ENCODE measurements at places on chromosomes 4 and X.

GRCh38 chrX:105323928-105324327 lies 103.4 kb upstream of the TEX13A start:
- DNase-seq = no peak

- DNase-seq = no peak
These were observed 74.1 kb downstream of the TAB3 start for GRCh38 chrX:30814978-30815377.

GRCh38 chr4:113162089-113162488 lies 112.6 kb downstream of the ANK2 start:
- DNase-seq = no peak

GRCh38 chr4:61841714-61842113 lies 641.6 kb downstream of the ADGRL3 start:
- no peak for DNase-seq

DNA sequence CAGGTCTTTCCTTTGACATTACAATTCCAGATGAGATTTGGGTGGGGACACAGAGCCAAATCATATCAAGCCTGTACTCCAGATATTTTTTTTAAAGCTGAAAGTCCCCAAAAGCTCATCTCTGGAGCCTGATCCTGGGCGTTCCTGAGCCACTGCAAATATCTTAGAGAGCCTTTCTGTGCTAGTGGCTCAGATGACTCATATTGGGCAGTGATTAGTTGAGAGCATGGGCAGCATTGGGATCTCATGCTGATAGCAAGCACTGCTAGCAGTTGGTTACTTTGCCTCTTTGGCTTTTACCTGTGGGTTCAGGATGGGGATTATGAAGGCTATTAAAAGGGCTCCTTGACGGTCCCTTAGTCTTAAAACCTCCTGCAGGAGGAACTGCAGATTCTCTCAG lies 51.4 kb upstream of the SCRG1 start:
- no peak for DNase-seq

DNA sequence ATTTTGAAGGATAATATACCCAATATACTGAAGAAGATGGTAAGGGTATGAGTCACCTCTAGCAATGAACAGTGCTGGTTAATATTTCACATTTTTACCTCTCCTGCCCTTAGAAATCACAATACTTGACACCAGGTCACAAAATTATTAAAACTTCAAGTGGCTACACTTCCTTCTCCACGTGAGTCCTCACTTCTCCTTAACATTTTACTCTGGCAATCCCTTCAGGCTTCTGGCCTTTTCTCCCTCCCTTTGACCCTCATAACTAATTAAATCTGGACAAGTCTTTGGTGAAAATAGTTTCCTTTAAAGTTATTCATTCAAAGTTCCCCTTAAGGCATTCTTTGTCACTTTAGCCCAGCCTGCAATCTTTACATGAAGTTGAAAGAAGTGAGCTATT lies 190.4 kb downstream of the UNC5C start:
- DNase-seq = no peak

DNA sequence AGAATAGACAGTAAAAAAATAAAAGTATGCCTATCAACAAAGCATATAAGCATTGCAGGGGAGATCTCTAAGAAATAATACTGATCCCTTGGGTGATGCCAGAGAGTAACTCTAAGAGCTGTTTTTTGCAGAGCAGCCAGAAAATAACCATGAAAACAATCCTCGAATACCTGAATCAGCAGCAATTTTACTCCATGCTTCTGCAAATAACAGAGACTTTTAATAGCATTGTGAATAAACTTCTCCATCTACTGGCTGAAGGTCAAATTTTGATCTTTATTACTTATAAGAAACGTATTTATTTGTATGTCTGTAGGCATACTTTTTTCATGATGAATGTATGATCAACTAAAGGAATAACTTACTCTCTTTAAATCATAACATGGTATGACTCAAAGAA lies 334.5 kb downstream of the GALNTL6 start:
- no peak for DNase-seq

GRCh38 chr4:152887981-152888380 lies 48.1 kb upstream of the FHDC1 start:
- no peak for DNase-seq

DNA sequence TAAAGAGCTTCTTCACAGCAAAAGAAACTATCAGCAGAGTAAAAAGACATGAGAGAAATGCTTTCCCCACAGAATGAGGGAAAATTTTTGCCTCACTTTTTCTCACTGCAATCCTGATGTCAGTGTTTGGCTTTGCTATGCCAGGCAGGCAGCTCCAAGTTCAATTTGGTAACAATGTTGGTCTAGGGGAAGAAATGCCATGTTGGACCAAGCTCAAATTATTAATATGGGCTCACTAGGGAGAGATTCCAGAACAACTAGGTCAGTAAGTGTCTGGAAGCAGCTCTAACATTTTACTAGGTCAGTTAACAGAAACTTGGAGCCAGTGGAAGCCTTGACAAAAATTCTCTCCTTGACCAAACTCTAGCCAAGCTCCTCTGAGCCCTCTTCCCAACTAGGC lies 95.4 kb downstream of the NAF1 start:
- no peak for DNase-seq

GRCh38 chrX:38260231-38260630 lies 39.6 kb upstream of the SRPX start:
- DNase-seq = no peak

- DNase-seq = no peak
These were observed 589.9 kb downstream of the PCDH19 start for GRCh38 chrX:99820197-99820596.

- no peak for DNase-seq
These were observed 1.8 kb downstream of the ARHGAP4 start for GRCh38 chrX:153924149-153924861.

DNA sequence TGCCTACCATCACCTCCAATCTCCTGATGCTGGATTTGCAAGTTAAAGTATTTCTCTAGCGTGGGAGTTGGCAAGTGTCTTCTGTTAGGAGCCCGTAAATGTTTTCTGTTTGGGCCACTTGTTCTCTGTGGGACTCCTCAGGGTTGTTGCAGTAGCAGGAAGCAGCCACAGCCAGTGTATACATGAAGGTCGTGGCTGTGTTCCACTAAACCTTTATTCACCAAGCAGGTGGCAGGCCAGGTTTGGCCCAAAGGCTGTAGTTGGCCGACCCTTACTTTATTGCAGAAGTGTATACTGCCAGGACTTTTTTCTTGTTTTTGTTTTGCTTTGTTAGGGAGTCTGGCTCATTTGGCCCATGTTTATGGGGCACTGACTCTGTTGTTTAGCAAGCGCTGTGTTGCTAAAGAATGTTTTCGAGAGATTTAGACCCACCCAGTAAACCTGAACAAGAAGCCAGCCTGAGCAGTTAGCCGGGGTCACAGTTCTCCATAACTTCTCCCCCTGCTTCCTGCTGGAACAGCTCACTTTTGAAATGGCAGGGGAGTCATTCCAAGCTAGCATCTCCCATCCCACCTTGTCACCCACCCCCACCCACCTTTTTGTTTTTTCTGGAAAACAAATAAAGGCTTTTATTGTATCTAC lies 58.8 kb downstream of the SHROOM2 start:
- DNase-seq = no peak

- no peak for DNase-seq
These were observed 137.9 kb upstream of the ZXDB start for GRCh38 chrX:57453901-57454300.

- DNase-seq = no peak
These were observed 26.5 kb upstream of the PLCXD1 start for GRCh38 chrX:254630-255215.

DNA sequence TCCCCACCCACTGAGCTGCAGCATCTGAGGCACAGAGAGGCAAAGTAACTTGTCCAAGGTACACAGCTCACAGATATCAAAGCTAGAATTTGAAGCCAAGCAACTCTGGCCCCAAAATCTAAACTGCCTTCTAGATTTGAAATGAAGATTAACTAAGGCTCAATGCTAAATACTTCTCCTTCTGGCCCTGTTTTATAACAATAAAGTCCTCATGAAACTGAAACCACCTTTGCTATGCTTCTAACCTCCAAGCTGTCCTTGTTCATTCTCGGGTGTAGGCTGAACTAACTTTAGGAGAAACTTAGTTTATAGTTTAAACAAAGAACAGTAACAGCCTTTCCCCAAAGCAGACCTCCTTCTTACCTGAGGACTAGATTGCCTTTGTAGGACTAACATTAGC lies 93.6 kb downstream of the DCTD start:
- no peak for DNase-seq

GRCh38 chrX:148609515-148610327 lies 109.3 kb downstream of the AFF2 start:
- no peak for DNase-seq

GRCh38 chr4:38092701-38093100 lies 132.5 kb downstream of the PTTG2 start:
- no peak for DNase-seq

DNA sequence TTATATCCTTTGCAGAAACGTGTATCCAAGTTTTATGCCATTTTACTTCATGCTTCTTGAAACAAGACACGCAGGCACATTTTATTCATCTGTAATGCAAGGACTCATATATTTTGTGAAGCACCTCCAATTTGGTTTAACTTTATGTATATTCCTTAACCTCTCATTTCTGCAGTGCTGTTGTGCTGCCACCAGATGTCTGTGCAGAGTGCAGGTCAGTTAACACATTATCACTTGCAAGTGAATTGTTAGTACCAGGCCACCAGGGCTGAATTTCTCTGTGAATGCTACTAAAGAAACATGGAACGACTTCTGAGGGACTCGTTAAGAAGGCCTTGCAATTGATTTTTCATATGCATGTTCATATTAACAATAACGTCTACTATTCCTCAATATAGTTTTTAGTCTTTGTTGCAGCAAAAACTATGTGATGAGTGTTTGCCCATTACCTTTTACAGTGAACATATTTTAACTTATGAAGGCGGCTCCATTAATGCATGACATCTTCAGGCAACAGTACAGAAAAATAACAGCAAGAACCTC lies 770.3 kb downstream of the NLGN4X start:
- no peak for DNase-seq

GRCh38 chr4:100977746-100978397 lies 369.5 kb downstream of the PPP3CA start:
- no peak for DNase-seq
